ENCODE measurements at places on chromosomes 12 and 14.

DNA sequence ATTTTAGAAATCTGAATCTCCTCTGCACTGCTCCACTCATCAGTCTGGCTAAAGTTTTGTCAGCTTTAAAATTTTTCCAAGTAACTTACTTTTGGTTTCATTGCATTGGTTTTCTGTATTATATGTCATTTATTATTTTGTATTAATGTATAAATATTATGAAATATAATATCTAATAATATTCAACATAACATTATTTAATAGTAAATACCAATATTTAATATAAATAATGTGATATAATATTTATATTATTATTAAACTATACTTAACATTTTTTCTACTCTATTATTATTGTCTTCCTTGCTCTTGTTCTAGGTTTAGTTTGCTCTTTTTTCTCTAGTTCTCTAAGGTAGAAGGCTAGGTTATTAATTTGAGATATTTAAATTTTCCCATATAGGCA is 512.1 kb downstream of the AACS start:
- no peak for DNase-seq

- no peak for DNase-seq
Observed at GRCh38 chr14:74946659-74947281, 8.6 kb downstream of the PGF start.

DNA sequence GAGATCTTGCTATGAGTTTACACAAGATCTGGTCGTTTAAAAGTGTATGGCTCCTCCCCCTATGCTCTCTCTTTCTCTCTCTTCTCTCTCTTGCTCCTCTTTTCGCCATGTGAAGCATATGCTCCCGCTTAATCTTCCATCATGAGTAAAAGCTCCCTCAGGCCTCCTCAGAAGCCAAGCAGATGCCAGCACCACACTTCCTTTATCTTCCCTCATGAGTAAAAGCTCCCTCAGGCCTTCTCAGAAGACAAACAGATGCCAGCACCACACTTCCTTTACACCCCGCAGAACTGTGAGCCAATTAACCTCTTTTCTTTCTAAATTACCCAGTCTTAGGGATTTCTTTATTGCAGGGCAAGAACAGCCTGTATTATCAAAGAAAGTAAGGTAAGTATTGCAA is 152.4 kb downstream of the SEC23A start:
- no peak for DNase-seq

GRCh38 chr12:12947902-12948301 is 4.1 kb downstream of the GPRC5D start:
- no peak for DNase-seq

DNA sequence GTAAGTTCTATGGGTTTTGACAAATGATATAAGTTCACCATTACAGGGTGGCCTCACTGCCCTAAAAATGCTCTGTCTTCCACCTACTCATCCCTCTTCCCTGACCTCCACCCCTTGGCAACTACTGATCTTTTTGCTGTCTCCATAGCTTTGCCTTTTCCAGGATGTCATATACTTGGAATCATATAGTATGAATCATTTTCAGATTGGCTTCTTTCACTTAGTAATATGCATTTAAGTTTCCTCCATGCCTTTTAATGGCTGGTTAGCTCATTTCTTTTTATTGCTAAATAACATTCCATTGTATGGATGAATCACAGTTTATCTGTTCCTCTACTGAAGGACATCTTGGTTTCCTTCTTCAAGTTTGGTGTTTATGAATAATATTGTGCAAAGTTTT is 14.0 kb upstream of the PEX5 start:
- DNase-seq: no peak

DNA sequence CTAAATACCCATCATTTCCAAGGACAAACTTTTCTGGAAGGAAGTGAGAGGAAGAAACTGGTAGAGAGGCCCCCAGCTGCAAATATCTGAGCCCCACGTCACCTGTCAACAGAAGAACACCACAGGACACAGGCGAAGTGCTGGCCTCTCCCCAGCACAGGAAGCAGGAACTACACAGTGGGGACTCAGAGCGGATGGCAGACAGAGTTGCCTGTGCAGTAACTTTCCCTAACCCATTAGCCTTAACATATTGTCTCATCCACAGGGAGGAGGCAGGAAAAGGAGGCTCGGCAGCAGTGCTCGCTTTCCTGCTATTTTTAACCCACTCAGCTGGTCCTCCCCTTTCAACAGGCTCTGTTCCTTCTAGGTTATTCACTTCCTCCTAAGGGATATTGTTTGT is 111.5 kb upstream of the TMPO start:
- no peak for DNase-seq

DNA sequence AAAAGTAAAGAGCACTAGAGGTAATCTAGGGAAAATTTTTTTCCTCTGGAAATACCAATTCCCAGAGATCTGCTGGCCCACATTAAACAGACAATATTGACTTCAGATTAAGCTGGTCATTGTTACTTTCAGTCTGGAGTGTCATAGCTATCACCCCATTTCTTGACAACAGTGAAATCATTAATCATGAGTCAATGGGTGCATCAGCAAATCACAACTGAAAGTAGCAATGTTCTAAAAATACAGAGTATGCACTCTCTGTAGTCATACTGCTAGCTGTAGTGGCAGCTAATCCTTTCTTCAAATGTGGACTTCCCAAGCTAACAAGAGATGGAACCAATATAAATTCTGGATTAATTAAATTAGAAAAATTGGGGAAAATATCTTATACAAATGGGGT is 129.9 kb downstream of the CPNE8 start:
- DNase-seq: no peak

DNA sequence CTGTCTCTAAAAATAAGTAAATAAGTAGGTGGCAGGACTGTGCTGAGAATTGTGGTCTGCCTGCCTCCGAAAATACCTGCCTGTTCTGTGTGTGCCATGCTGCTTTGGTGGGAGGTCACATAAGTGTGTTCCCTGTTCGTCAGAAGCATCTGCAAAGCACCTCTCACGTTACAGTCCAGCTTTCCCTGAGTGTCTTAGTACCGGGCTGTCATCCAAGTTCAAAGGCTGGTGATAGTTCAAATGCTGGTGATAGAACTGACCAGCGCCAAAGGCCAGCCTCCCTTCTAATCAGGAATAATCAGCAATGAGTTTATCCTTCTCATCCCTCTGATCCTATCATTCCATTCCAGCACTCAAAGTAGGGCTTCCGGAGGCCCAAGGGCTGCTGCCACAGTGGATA is 5.6 kb downstream of the CABP1 start:
- no peak for DNase-seq

- DNase-seq: no peak
Observed at GRCh38 chr12:50636505-50636904, 127.4 kb upstream of the ATF1 start.

DNA sequence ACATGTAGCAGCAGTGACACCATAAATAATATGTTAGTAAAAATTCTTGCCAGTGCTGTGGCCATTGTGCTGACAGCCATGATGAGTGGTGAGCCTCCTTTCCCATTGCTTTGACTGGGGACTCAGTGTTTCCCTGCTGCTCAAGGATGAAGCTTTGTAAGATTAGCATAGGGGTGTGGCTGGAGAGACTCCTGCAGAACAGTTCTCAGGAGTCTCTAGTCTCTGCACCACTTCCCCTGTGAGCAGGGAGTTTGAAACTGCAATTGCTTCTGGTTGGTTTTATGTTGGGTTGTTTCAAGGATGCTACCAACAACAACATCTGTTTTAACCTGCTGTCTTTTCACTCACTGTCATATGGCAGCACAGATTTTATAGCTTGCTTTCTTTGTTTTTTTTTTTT is 41.4 kb downstream of the ZC3H14 start:
- no peak for DNase-seq

DNA sequence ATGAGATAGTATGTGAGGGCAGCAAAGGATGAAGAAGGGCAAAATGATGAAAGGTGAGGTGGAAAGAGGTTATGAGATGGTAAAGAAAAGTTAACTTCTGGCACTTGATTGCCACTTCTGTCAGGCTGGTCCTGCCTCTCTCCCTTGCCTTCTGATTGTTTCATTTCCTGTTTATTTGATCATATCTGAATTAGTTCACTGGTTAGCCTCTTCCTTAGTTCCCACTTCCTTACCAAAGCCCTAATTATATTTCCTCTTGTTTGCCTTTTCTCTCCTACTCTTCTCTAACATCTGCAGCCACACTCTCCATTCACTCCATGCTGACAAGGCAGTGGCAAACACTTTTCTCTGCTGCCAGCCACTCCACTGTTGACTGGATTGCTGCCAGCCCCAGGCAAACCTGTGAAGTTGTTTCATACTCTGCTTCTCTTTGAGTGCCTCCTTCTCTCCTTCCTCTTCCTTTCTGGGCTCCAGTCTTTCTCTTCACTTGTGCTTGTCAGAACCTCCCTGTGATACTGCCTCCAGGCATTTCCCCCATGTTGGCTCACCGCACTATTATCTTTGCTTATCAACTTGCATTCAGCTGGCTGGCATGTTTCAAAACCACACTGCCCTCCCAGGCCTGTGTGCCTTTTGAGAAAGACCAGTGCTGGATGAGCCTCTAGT is 8.1 kb downstream of the PNP start:
- no peak for DNase-seq

DNA sequence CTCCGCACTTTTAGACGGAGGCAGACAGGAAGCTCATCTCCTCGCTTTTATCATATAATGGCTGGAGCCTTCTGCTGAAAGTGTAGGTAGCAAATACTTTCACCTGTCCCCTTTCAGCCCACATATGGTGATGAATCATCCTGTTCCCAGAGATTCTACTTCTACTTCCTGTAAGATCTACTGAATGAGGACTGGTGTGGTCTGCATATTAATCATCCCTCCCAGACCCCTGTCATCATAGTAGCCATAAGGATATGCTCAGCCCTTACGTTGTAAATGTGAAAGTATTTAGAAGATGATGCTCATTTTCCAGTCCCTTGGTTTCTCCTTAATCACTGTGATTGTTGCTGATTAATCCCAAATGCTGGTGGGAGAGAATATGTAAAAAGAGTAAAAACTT is 268.2 kb upstream of the GRIP1 start:
- no peak for DNase-seq

GRCh38 chr12:53695152-53696145 is 19.6 kb upstream of the ATP5MC2 start:
- no peak for DNase-seq

DNA sequence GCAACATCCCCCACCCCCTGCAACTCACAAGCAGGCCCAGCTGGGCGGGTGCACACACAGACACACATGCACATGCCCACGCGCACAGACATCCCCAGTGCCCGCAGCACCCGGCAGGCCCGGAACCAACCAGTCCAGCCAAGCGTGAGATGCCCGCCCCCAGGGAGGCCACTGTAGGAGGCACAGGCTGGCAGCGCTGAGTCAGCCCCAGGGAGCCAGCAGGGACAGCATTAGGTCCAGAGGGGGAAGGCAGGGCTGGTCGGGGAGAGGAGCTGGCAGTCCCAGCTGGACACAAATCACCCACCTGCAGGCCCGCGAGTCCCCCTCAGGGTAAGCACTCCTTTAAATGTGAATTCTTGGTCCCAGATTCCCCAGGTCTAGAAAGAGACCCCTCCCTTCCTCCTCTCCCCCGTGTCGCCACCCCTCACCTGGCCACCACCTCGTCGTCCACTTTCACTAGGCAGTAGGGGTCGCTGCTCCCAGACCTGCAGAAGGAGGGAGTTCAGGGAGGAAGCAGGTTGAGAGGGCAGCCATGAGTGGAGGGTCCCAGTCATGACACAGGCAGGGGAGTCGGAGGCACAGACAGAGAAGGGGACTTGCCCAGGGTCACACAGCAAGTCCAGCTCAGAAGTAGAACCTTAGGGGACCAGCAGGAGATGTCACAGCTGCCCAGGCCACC is 5.0 kb downstream of the RASAL1 start:
- no peak for DNase-seq

GRCh38 chr12:44511289-44511688 is 364.8 kb downstream of the NELL2 start:
- no peak for DNase-seq

GRCh38 chr14:45227566-45227965 is 25.4 kb downstream of the MIS18BP1 start:
- DNase-seq: no peak
